HT1080 (cell line): ENCODE measurements at places on chromosomes 1 and 21.

DNA sequence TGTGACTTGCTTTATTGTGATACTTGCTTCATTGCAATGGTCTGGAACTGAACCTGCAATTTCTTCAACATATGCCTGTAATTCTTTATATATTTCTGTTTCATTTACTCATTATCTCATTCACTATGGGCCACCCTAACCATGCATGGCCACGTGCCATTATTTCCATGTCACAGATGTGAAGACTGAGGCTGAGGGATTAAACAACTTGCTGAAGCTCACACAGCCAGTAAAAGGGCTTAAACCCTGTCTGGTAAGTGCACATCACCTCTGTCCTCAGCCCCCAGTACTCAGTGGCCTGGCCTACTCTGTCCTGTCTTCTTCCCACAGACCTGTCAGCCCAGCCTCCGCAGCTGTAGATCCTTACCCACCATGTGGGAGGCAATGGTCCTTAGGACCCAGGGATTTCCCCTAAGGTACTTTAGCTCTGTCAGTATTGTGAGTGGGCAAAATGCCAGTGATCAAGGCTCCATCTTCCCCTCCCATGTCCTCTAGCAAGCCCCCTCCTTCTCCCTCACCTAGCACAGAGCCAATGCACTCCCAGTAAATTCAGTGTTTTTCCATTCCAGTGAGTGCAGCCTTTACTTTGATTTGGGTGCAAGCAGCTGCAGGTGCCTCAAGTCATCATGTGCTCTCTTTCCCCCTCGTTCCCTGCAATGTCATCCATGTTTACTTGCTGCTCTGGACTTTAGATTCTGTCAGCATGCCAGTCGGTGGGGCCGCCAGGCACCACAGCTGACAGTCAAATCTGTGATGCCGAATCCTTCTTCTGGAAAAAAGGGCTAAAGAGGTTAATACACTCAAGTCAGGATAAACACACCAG, 228.2 kb upstream of the PROX1 start:
- DNase-seq: no peak

DNA sequence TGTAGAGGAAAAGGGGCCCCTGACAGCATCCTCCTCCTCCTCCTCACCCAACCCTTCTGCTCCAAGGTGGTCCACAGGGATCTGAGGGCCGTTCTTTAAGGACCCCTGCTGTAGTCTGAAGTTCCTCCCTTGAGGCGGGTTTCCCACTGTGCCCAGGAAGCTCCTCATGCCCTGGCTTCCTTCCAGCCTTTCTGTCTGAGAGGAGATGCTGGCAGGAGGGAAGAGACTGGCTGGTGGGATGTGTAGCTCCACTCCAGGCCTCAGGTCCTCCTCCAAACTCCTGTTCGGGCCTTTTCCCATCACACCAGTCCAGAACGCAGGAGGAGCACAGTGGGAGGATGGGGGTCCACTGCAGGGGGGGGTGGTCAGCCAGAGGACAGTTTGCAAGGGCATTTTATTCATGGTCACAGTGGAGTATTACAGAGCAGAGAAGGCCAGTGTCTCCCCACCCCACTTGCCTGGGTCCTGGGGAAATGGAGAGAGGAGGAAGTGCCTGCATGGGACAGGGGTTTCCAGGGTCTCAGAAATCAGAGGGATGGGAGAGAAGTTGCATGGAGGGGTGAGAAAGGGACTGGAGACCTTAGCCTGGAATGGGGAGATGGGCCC, 7.8 kb downstream of the ETV3L start:
- no peak for DNase-seq

GRCh38 chr1:54009406-54009805, 8.6 kb downstream of the LDLRAD1 start:
- no peak for DNase-seq

DNA sequence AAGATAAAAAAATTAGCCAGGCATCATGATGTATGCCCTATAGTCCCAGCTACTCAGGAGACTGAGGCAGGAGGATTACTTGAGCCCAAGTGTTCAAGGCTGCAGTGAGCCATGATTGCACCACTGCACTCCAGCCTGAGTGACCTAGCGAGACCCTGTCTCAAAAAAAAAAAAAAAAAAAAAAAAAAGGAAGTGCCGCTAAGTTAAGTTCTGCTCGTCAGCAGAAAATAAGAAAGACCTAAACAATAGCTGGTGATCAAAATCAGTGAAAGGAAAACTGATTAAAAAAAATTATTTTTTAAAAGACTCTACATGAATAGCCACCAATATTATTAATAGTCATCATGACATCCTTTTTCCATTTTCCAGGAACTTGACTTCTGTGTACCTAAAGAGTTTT, 44.2 kb upstream of the MTR start:
- DNase-seq: no peak

DNA sequence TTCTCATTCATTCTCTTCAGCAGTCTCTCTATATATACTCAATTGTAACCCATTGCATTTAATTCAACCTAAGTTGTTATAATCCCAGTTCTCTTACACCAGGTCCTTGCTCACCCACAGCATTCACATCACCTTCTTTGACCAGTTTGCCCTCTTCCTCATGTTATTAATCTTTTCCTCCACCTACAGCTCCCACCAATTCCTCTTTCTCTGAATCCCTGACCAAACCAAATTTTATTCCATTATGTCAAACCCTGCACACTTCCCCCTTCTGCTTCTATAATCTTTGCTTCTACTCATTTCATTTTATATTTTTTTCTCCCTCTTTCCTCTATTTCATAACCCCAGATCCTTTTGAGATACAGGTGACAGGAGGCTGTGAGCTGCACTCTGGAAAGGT, 1.4 kb downstream of the CD1A start:
- no peak for DNase-seq

GRCh38 chr1:160718210-160718609, 6.6 kb upstream of the CD48 start:
- DNase-seq: no peak
